ENCODE measurements at places on chromosomes 6 and 20.

GRCh38 chr6:8268606-8269005, 166.3 kb upstream of the EEF1E1 start:
- DNase-seq: no peak

DNA sequence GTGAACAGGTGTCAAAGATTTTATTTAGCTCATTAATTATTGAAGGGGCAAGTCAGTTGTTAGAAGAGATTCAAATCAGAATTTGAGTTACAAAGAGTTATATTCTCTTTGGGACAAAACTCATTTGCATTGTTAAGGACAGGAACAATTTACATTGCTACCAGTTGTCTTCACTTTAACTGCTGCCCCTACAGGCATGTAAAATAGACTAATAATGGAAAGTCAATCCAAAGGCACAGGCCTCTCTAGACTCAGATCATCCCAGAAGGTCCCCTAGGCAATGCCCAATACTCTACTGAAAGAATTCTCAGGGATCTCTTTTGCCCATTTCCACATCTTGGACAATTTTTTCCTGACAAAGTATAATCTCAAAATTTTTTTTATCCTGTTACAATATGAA, 95.7 kb downstream of the SCP2D1 start:
- DNase-seq: no peak

- DNase-seq: no peak
Observed at GRCh38 chr6:5497896-5498578, 236.7 kb downstream of the FARS2 start.

- DNase-seq: no peak
Observed at GRCh38 chr20:15406072-15406471, 1068.7 kb upstream of the FLRT3 start.

- no peak for DNase-seq
Observed at GRCh38 chr20:9458138-9458796, 56.1 kb upstream of the LAMP5 start.

Data from activated gamma-delta T cell treated with Interleukin-2 at 50 U/mL for 16 hours (primary cell).